Osteoblast (primary cell): ENCODE measurements at places on chromosomes 12 and 14. TPM values are rescaled to one million over a fixed set of nuclear protein-coding genes. Genes with fewer than 3 reads are reported as not detected.

Gene OR6C2
- not detected in 2 replicates for total RNA-seq

Gene LDHB
- total RNA-seq, result 382 and 422 TPM in 2 replicates

Gene BMP4
- total RNA-seq, result 6.8 and 7.6 TPM in 2 replicates

Gene PRKD1
- 21.8 and 28.6 TPM in 2 replicates for total RNA-seq

Gene VIPAS39
- total RNA-seq, result 34.0 and 37.1 TPM in 2 replicates

Gene TSPAN19
- total RNA-seq, result not detected in 2 replicates

Gene PIK3C2G
- not detected in 2 replicates for total RNA-seq

- peak overlapping the region; percentile 96 for H3K27ac ChIP-seq
- no peak for DNase-seq
Measured at GRCh38 chr14:52355016-52355431, 40.9 kb downstream of the PTGER2 start.

DNA sequence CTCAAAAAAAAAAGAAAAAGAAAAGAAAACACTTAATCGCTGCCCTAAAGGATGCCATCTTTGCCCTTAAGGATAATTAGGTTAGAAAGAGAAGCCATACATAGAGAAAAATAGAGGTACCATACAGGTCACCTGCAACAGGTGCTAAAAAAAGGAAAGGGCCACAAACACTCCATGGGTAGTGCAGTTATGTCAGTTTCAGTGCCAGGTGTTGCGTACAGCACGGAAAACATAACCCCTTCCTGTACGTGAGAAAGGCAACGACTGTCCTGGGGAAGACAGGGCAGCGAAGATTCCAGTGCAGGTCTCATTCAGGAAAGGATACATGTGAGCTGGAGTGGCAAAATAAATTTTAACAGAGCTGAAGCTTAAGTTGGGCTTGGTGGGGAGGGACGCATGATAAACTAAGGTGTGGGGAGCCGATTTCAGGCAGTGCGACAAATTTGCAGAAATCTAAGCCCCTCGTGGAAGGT lies 553 bp upstream of the DAZAP2 start:
- no peaks in the 10 kb centered on the region for H3K27me3 ChIP-seq
- peaks cover 29% of the 10 kb centered on the region for H3K4me1 ChIP-seq
- peak overlapping the region; percentile 100 for H3K27ac ChIP-seq
- no peak for DNase-seq
- H3K36me3 ChIP-seq, result peaks cover 28% of the 10 kb centered on the region

DNA sequence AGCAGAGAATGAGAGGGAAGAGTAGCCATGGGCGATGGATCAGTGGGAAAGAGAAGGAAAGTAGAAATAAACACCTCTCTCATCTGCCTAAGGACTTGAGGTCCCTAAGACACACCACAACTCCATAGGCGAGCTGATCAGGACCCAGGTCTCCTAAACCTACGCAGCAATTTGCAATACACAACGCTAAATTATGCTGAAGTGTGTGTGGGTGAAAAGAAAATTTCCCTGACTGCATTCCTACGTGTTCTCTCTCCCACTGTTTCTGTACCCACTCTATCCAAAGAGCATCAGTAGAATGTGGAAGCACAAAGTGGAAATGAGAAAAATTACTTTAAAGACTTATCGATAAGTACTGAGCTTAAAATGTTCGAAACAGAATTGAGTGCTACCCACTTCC lies 88.9 kb downstream of the RPS29 start:
- no peak for DNase-seq
- peaks cover 38% of the 10 kb centered on the region for H3K27me3 ChIP-seq
- no peaks in the 10 kb centered on the region for H3K4me1 ChIP-seq

- no peak for DNase-seq
- no peaks in the 10 kb centered on the region for H3K27me3 ChIP-seq
- no peaks in the 10 kb centered on the region for H3K36me3 ChIP-seq
- H3K4me1 ChIP-seq, result no peaks in the 10 kb centered on the region
- no peak overlapping the region for H3K27ac ChIP-seq
Measured at GRCh38 chr14:92938235-92938875, 15.4 kb downstream of the CHGA start.

- H3K27me3 ChIP-seq, result no peaks in the 10 kb centered on the region
- peak; percentile 42 for DNase-seq
- no peaks in the 10 kb centered on the region for H3K36me3 ChIP-seq
- H3K27ac ChIP-seq, result no peak overlapping the region
Measured at GRCh38 chr14:72544615-72545387, 349.1 kb downstream of the DPF3 start.

GRCh38 chr14:89384023-89384422 lies 33.0 kb downstream of the FOXN3 start:
- H3K36me3 ChIP-seq, result no peaks in the 10 kb centered on the region
- H3K4me1 ChIP-seq, result no peaks in the 10 kb centered on the region
- H3K4me3 ChIP-seq, result no peak overlapping the region
- no peak for DNase-seq
- H3K27me3 ChIP-seq, result no peaks in the 10 kb centered on the region
- H3K27ac ChIP-seq, result no peak overlapping the region

DNA sequence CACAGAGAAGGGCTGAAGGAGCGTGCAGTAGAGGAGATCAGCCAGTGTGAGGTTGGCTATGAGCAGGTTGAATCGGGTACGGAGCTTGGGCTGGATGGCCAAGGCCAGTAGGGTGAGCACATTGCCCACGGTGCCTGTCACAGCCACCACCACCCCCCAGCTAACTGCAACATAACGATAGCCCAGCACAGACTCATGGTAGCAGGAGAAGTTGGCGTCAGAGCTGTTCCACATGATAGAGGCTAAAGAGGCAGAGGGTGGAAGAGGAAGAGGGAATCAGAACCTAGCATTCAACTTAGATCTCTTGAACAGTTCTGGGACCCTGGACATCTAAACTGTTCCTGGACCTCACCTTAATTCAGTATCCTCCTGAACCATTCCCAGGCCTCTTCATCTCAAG lies 668 bp downstream of the GPR84 start:
- H3K4me3 ChIP-seq, result no peak overlapping the region
- H3K27ac ChIP-seq, result no peak overlapping the region
- DNase-seq, result no peak
- H3K4me1 ChIP-seq, result peaks cover 24% of the 10 kb centered on the region
- no peaks in the 10 kb centered on the region for H3K36me3 ChIP-seq

DNA sequence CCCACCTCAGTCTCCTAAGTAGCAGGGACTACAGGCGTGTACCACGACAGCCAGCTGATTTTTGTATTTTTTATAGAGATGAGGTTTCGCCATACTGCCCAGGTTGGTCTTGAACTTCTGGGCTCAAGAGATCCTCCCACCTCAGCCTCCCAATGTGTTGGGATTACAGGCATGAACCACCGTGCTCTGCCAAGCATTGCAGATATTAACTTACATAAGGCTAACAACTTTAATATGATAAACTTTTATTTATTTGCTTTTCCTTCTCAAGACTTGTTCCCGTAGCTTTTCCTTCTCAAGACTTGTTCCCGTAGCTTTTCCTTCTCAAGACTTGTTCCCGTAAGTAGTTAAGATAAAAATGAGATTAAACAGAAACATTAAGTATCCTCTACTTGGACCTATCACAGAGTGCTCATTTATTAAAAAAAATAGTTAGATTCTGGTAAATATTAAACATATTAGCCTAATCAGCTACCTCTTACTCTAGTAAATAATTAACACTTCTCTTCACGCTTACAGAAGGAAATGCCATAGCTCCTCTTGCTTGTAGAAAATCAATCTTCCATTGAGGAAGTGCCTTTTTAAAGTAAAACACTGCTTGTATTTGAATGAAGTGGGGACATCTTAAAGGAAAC lies 157.7 kb upstream of the KITLG start:
- no peak for DNase-seq
- H3K27ac ChIP-seq, result no peak overlapping the region
- H3K4me1 ChIP-seq, result no peaks in the 10 kb centered on the region
- H3K4me3 ChIP-seq, result no peak overlapping the region
- no peaks in the 10 kb centered on the region for H3K27me3 ChIP-seq

GRCh38 chr14:61417141-61417540 lies 95.8 kb downstream of the PRKCH start:
- no peak overlapping the region for H3K27ac ChIP-seq
- H3K27me3 ChIP-seq, result peaks cover 11% of the 10 kb centered on the region
- no peaks in the 10 kb centered on the region for H3K4me1 ChIP-seq
- no peak for DNase-seq
- no peaks in the 10 kb centered on the region for H3K36me3 ChIP-seq

GRCh38 chr12:120483621-120484020 lies 12.3 kb upstream of the DYNLL1 start:
- H3K36me3 ChIP-seq, result no peaks in the 10 kb centered on the region
- no peaks in the 10 kb centered on the region for H3K27me3 ChIP-seq
- H3K4me3 ChIP-seq, result no peak overlapping the region
- no peak for DNase-seq
- no peaks in the 10 kb centered on the region for H3K4me1 ChIP-seq

GRCh38 chr12:106519607-106520021 lies 63.2 kb upstream of the RFX4 start:
- no peak overlapping the region for H3K4me3 ChIP-seq
- no peaks in the 10 kb centered on the region for H3K36me3 ChIP-seq
- H3K27me3 ChIP-seq, result no peaks in the 10 kb centered on the region
- no peaks in the 10 kb centered on the region for H3K4me1 ChIP-seq

GRCh38 chr12:118970856-118971255 lies 10.5 kb upstream of the SRRM4 start:
- H3K27me3 ChIP-seq, result no peaks in the 10 kb centered on the region
- DNase-seq, result no peak
- H3K27ac ChIP-seq, result no peak overlapping the region
- no peak overlapping the region for H3K4me3 ChIP-seq
- H3K4me1 ChIP-seq, result no peaks in the 10 kb centered on the region

- H3K36me3 ChIP-seq, result no peaks in the 10 kb centered on the region
- no peaks in the 10 kb centered on the region for H3K4me1 ChIP-seq
- no peak overlapping the region for H3K4me3 ChIP-seq
- H3K27ac ChIP-seq, result no peak overlapping the region
- no peak for DNase-seq
- H3K27me3 ChIP-seq, result no peaks in the 10 kb centered on the region
Measured at GRCh38 chr14:95472819-95473251, 43.6 kb downstream of the SYNE3 start.

GRCh38 chr14:68232300-68233055 lies 412.9 kb downstream of the RAD51B start:
- peaks cover 35% of the 10 kb centered on the region for H3K4me1 ChIP-seq
- no peaks in the 10 kb centered on the region for H3K36me3 ChIP-seq
- H3K27me3 ChIP-seq, result no peaks in the 10 kb centered on the region

DNA sequence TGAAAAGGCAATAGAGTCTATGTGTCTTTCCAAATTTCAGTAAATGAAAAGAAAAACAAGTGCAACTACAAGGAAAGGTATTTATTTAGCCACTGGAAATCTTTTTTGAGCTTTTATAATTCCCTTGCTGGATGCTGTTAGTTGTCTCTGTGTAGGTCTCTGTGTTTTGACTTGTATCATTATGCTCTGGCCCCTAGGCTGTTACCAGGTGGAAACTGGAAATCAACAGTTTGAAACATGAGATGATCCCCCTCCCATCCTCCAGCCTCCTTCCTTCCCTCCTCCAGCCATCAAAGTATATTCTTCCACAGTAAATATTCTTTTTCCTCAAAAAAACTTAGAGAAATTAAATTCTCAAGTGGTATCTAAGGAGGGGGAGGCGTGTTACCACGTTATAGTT lies 934 bp upstream of the DCN start:
- H3K27ac ChIP-seq, result peak overlapping the region; percentile 70
- H3K4me3 ChIP-seq, result no peak overlapping the region
- H3K36me3 ChIP-seq, result no peaks in the 10 kb centered on the region

DNA sequence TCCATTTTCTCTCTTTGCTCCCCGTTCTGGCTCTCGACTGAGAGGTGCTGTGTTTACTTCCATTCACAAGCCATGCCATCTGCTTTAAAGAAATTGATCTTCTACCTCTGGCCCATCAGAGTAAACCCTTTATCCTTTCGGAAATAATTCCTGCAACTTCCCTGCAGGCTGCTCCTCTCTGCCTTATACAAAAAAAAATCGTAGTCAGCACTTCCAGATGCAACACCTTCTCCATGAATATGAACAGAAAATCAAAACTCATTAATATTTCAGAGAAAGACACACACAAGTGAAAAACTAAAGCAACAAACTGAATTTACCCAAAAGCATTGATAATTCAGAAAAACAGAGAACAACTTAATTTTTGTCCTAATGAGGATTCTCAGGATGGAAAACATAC lies 127.6 kb upstream of the FSCB start:
- H3K4me1 ChIP-seq, result no peaks in the 10 kb centered on the region
- H3K36me3 ChIP-seq, result no peaks in the 10 kb centered on the region
- H3K27ac ChIP-seq, result no peak overlapping the region
- H3K4me3 ChIP-seq, result no peak overlapping the region
- no peak for DNase-seq
- no peaks in the 10 kb centered on the region for H3K27me3 ChIP-seq

GRCh38 chr12:113292091-113292490 lies 42.8 kb downstream of the SLC8B1 start:
- peaks cover 19% of the 10 kb centered on the region for H3K4me1 ChIP-seq
- peak overlapping the region; percentile 43 for H3K27ac ChIP-seq
- H3K36me3 ChIP-seq, result peaks cover 26% of the 10 kb centered on the region
- no peak overlapping the region for H3K4me3 ChIP-seq
- no peaks in the 10 kb centered on the region for H3K27me3 ChIP-seq
- peak; percentile 95 for DNase-seq

GRCh38 chr14:81209167-81209836 lies 11.5 kb downstream of the GTF2A1 start:
- H3K27me3 ChIP-seq, result no peaks in the 10 kb centered on the region
- no peak overlapping the region for H3K27ac ChIP-seq
- H3K36me3 ChIP-seq, result peaks cover 29% of the 10 kb centered on the region
- no peaks in the 10 kb centered on the region for H3K4me1 ChIP-seq
- H3K4me3 ChIP-seq, result no peak overlapping the region

DNA sequence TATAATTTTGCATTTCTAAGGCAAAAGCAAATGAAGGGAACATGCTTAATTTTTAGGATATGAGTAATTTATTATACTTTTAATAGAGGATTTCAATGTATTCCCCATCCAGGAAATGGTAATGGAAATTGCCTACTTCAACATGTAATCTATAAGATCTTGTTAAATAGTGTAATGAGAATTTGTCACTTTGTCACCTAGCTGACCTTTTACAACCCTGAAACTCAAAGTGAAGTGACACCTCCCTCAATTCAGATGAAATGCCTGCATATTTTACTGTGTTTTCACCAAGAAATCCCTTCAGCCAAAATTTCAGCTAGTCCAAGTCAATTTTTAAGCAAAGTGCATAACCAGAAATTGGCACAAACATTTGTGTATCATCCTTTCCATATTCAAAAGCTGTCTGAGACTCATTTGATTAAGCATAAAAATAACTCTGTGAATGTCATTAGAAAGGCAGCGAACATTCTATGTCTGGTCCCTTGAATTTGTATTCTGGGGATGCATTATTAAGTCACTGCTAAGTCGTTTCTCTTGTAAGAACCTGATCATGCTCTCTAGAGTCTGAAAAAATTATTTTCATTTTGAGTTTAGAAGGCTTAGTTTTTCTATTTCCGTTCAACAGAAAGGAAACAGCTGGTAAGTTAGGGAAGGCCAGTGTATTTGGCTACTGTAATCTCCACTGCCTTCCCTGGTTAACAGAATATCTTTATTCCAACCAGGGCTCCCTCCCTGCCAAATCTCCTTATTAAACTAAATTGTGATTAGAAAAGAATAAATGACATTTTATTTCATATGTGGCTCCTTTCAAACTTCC lies 100.8 kb downstream of the IGF1 start:
- no peaks in the 10 kb centered on the region for H3K27me3 ChIP-seq
- H3K4me3 ChIP-seq, result no peak overlapping the region
- no peak overlapping the region for H3K27ac ChIP-seq
